Activated naive CD4-positive, alpha-beta T cell treated with anti-CD3 and anti-CD28 coated beads for 36 hours (primary cell): ENCODE measurements at places on chromosomes 2 and 18. TPM values are rescaled to one million over a fixed set of nuclear protein-coding genes. Genes with fewer than 3 reads are reported as not detected.

ADCYAP1 gene
- not detected for total RNA-seq

ZNF512 gene
- 35.8 TPM for total RNA-seq

PLEK gene
- 0.77 TPM for total RNA-seq

KIAA2012 gene
- total RNA-seq = not detected

- DNase-seq = no peak
- no peak overlapping the region for H3K27ac ChIP-seq
- H3K36me3 ChIP-seq = no peaks in the 10 kb centered on the region
- H3K4me3 ChIP-seq = no peak overlapping the region
- peaks cover 20% of the 10 kb centered on the region for H3K4me1 ChIP-seq
Observed at GRCh38 chr2:206982360-206982955, 43.1 kb downstream of the CPO start.

- peaks cover 4% of the 10 kb centered on the region for H3K4me1 ChIP-seq
- peaks cover 36% of the 10 kb centered on the region for H3K27me3 ChIP-seq
- no peaks in the 10 kb centered on the region for H3K36me3 ChIP-seq
- no peak for DNase-seq
- H3K27ac ChIP-seq = no peak overlapping the region
Observed at GRCh38 chr2:17873021-17873420, 5.4 kb upstream of the KCNS3 start.

DNA sequence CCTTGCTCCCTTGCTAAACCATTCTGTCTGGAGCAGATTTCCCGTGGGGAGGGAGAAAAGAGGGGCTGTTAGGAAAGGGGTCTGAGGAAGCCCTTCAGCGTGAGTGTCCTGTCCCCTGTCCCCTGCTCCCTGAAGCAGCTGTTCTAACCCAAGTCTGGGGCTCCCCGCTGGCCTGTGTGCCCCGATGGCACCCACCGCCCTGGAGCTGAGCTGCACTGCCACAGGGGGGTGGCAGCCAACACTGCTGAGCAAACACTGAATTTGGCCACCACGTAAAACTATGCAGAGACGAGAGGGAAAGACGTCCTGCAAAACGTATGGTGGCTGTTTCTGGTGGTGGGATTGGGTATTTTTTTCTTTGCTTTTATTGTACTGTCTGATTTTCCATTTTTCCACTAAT, 17.9 kb downstream of the KCNG2 start:
- no peak overlapping the region for H3K27ac ChIP-seq
- H3K4me1 ChIP-seq = peaks cover 6% of the 10 kb centered on the region
- no peaks in the 10 kb centered on the region for H3K36me3 ChIP-seq
- H3K4me3 ChIP-seq = no peak overlapping the region
- no peak for DNase-seq
- peaks cover 6% of the 10 kb centered on the region for H3K27me3 ChIP-seq

DNA sequence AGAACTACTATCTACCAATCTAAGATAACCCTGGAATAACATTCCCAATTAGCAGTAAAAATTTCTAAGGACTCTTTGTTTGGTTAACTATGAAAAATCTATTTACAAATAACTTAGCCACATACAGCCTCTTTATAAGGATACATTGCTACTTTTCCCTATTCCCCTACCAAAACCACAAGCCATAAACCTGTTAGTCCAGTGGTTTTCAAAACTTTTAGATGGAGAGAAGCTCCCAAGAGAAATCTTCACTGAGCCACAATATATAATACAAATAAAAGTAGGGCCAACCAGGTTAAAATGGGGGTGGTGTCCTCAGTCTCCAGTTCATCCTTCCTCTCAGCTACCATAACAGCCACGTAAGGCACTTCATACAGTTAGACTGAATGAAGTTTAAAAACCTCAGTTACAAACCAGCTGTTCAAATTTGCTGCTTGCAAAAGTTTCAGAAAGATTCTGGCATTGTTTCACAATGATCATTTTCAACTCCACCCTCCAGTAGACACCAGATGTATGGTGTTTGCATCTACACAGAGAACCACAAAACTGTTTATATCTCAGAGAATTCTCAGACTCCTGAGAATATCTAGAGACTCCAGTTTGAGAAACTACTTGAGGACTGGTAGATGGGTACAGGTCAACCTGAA, 26.0 kb downstream of the SOS1 start:
- H3K27ac ChIP-seq = no peak overlapping the region
- H3K27me3 ChIP-seq = no peaks in the 10 kb centered on the region
- no peak for DNase-seq
- peaks cover 9% of the 10 kb centered on the region for H3K36me3 ChIP-seq
- peaks cover 39% of the 10 kb centered on the region for H3K4me1 ChIP-seq

- H3K36me3 ChIP-seq = no peaks in the 10 kb centered on the region
- H3K4me3 ChIP-seq = no peak overlapping the region
- no peak for DNase-seq
- H3K27ac ChIP-seq = no peak overlapping the region
- H3K4me1 ChIP-seq = no peaks in the 10 kb centered on the region
Observed at GRCh38 chr2:177711483-177712265, 319.1 kb downstream of the AGPS start.

DNA sequence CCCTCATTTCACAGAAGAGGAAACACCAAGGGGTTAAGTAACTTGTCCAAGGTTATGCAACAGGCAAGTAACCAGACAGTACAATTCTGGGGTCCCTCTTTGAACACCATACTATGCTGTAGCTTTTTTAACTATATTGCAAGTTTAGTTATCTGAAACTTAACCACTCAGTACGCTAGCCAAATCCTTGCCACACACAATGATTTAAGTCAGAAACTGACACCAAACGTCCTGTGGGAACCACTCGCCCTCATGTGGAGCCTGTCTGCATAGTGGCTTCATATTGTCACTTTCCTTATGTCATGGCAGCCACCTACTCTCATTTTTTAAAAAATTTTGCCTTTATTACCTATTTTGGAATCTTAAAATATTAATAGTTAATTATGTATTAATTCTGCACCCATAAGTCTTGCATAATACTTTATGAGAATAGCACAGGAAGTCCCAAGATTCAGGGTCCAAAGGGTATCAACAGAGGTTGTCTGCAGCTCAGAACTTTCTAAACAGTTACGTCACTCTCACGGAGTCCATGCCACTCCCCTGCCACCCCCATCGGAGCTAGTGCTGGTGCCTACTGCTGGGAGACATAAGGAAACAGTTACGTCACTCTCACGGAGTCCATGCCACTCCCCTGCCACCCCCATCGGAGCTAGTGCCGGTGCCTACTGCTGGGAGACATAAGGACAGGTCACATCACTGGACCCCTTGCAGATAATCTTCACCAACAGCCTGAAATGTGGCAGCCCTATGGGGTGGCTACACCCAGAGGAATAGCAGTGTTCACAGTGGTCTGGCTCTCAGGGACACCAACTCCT, 99.0 kb downstream of the L3MBTL4 start:
- H3K27ac ChIP-seq = no peak overlapping the region
- no peak overlapping the region for H3K4me3 ChIP-seq
- no peaks in the 10 kb centered on the region for H3K27me3 ChIP-seq
- H3K4me1 ChIP-seq = no peaks in the 10 kb centered on the region

- no peak overlapping the region for H3K27ac ChIP-seq
- H3K4me1 ChIP-seq = no peaks in the 10 kb centered on the region
- H3K27me3 ChIP-seq = peaks cover 15% of the 10 kb centered on the region
Observed at GRCh38 chr2:51028829-51029228, 3.1 kb downstream of the NRXN1 start.

DNA sequence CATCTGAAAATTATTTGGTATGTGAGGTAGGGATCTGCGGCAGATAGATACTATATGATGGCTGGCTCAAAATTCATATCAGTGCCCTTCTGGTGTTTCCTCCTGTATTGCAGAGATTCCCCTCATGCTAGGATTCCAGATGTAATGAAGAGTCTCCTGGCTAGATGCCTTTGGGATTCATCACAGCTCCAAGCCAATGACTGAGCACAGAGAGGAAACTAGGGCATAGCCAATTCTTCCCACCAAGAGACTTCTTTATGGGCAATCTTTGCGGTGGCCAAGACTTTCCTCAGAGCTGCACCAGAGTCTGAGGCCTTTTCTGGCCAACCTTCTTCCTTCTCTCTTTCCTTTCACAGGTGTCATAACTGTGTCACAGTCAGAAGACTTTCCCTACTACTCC, 25.5 kb upstream of the CIB4 start:
- H3K27ac ChIP-seq = no peak overlapping the region
- peaks cover 18% of the 10 kb centered on the region for H3K27me3 ChIP-seq
- H3K4me3 ChIP-seq = no peak overlapping the region
- no peaks in the 10 kb centered on the region for H3K4me1 ChIP-seq
- no peak for DNase-seq

GRCh38 chr2:132495881-132496280, 79.3 kb downstream of the GPR39 start:
- no peaks in the 10 kb centered on the region for H3K4me1 ChIP-seq
- H3K36me3 ChIP-seq = no peaks in the 10 kb centered on the region
- DNase-seq = no peak

- DNase-seq = no peak
- H3K36me3 ChIP-seq = no peaks in the 10 kb centered on the region
Observed at GRCh38 chr2:158716921-158717320, 78.2 kb upstream of the DAPL1 start.

GRCh38 chr2:240369801-240370585, 65.5 kb upstream of the GPC1 start:
- H3K4me3 ChIP-seq = no peak overlapping the region
- H3K27ac ChIP-seq = no peak overlapping the region
- H3K4me1 ChIP-seq = no peaks in the 10 kb centered on the region
- DNase-seq = no peak
